Mammary epithelial cell (primary cell): ENCODE measurements at places on chromosomes 5 and 9. TPM values are rescaled to one million over a fixed set of nuclear protein-coding genes. Genes with fewer than 3 reads are reported as not detected.

Gene IL17B
- total RNA-seq = not detected in 2 replicates

Gene SLC35A4
- total RNA-seq = 24.0 TPM

Gene NR2F1
- total RNA-seq = 1.6 and 3.5 TPM in 2 replicates

Gene BTNL3
- not detected for total RNA-seq

Gene GLT6D1
- not detected in 2 replicates for total RNA-seq

Gene ADAM19
- total RNA-seq = 0.88 and 4.5 TPM in 2 replicates

Gene KCNV2
- total RNA-seq = not detected

Gene PIP5KL1
- 11.8 and 12.1 TPM in 2 replicates for total RNA-seq

Gene ANKRD31
- total RNA-seq = 0.33 TPM

Gene PCDHB16
- 0.33 TPM for total RNA-seq

Gene IL9
- not detected in 2 replicates for total RNA-seq

Gene SPINK4
- not detected for total RNA-seq

Gene ANAPC2
- 42.3 and 45.3 TPM in 2 replicates for total RNA-seq

Gene INSL6
- total RNA-seq = not detected

Gene PRDM9
- not detected in 2 replicates for total RNA-seq

Gene N4BP3
- 2.2 and 2.3 TPM in 2 replicates for total RNA-seq
